GM19239 (cell line): ENCODE measurements at places on chromosomes 3 and 15.

- DNase-seq = no peak
Measured at GRCh38 chr3:161043336-161044035, 61.7 kb downstream of the B3GALNT1 start.

- no peak for DNase-seq
Measured at GRCh38 chr15:80709542-80709941, 14.4 kb downstream of the ABHD17C start.

DNA sequence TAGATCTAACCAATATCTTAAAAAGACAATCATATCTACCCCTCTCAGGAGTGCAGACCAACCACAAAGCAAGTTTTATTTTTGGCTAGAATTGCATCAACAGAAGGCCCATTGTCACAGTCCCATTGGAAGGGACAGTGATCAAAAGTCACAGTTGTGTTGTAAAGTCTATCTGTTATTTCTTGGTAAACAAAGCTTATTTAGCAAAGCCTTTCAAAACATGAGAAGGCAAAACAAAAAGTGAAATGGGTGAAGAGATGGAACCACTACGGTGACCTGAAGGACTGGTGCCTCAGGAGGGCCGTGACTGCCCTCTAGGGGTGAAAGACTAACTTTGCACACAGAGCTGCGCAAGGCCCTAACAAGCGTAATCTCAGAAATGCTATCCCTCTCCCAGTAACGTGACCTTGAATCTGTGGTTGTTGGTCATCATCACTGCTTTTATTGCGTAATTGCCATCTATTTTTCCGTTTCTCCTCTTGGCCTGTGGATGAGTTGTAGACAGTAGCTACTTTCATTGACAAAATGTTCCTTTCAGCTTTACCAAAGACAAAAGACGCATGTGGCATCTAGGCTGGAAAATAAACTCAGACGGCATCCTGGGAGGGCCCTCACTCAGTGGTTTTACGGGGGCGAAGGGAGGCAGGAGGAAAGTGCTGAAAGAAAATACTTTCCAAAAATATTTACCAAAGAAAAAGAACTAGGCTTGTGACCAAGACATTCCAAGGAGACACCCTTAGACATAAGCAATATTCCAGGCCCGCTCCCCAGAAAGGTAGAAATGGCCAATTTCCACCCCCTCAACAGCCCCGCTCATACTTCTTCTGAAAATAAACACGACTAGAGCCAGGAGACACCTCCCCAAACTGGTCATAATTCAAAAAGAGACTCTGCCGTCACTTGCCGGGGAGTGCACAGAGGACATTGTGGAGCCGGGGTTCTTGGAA lies 79.4 kb downstream of the FRMD4B start:
- DNase-seq = peak; percentile 43

DNA sequence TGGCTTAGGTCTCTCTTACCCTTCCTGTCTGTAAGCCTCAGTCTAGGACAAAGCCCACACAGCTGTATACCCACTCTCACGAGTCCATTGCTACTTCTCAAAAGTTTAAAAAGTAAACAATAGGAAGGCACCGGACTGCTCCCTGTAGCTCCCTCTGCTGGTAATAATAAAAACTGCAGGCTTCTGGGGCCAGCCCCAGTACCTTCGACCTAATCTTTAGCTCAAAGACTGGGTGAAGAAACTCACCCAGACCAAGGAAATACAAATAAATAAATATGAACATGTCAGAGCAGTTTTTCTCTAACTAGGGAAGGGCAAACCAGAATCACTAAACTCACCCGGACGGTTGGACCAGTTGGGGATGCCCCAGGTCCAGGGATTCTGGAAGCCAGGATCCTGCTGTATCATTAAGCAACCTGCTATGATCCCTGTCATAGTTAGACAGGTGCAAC lies 5.0 kb downstream of the FAM219B start:
- peak; percentile 66 for DNase-seq

DNA sequence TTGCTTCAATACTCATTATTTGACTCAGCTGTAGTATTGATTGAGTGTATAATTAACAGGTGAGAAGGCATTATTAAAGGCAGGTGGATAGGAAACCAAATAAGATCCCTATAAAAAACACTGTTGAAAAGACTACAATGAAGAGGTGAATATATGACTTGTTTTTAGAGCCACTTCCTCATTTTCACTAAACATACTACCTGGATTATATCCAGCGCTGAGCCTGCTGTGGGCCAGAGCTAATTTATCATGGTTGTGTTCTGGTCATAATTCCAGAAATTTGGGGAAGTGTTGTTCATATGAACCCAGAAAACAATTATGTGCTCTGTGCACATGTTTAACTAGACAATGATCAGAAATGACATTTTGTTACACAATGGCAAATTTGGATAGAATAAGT lies 235.3 kb upstream of the MME start:
- no peak for DNase-seq

DNA sequence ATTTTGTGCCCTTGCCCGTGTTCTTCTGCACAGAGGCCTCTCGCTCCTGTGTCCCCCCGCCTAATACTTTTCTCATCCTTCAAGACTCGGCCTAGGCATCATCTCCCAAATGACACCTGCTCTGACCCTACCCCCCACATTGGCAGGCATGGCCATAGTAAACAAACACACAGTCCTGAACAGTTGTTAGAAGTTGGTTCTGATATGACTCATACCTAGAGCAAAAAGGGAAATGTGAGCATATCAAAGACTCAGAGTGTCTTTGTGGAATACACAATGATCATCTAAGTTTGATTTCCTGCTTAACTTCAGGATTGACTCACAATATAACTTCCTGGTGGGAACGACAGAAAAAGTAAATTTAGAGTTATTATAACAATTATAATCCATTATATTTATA lies 120.5 kb downstream of the POLR2M start:
- no peak for DNase-seq

- DNase-seq = no peak
Measured at GRCh38 chr3:8518138-8518537, 16.5 kb downstream of the LMCD1 start.

DNA sequence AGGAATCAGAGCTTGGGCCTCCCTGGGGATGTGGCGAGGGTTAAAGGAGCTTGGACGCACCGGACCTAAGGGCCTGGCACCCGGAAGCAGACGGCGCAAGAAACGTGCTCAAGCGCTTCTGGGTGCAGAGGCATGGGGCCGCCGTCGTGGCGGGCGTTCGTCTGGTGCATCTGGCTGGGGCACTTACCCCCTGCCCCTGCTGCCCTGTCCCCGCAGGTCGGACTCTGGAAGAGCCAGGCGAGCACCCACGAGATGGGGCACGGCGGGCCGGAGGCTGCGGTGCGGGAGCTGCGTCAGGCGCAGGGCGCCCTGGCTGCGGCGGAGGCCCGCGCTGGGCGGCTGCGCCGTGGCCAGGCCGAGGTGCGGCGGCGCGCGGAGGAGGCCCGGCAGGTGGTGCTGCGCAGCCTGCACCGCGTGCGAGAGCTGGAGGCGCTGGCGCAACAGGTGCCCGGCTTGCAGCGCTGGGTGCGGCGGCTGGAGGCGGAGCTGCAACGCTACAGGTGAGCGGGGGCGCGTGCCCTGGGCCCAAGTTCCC lies 2.5 kb downstream of the EFCC1 start:
- DNase-seq = no peak

DNA sequence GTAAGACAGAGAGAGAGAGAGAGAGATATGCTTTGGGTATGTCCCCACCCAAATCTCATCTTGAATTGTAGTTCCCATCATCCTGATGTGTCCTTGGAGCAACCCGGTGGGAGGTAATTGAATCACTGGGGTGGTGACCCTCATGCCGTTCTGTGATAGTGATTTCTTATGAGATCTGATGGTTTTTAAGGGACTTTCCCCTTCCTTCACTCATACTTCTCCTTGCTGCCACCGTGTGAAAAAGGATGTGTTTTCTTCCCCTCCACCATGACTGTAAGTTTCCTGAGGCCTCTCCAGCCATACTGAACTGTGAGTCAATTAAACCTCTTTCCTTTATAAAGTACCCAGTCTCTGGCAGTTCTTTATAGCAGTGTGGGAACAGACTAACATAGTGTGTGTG lies 60.3 kb downstream of the EOMES start:
- no peak for DNase-seq

DNA sequence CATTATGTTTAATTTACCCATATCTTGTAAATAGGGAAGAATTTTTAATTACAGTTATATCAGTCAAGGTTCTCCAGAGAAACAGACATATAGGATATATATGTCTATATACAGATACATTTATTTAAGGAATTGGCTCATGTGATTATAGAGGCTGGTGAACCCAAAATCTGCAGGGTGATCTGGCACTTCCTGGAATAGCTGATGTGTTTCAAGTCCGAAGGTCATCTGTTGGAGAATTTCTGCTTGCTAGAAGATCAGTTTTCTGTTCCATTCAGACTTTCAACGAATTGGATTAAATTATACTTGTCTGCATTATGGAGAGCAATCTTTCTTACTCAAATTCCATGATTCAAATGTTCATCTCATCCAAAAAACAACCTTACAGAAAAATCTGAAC lies 694.6 kb upstream of the DPPA4 start:
- DNase-seq = no peak

GRCh38 chr3:14477311-14477935 lies 62.7 kb downstream of the GRIP2 start:
- DNase-seq = no peak

- peak; percentile 87 for DNase-seq
Measured at GRCh38 chr3:138915503-138916498, 31.1 kb downstream of the FOXL2 start.

GRCh38 chr3:150495149-150495548 lies 51.1 kb downstream of the SERP1 start:
- no peak for DNase-seq

DNA sequence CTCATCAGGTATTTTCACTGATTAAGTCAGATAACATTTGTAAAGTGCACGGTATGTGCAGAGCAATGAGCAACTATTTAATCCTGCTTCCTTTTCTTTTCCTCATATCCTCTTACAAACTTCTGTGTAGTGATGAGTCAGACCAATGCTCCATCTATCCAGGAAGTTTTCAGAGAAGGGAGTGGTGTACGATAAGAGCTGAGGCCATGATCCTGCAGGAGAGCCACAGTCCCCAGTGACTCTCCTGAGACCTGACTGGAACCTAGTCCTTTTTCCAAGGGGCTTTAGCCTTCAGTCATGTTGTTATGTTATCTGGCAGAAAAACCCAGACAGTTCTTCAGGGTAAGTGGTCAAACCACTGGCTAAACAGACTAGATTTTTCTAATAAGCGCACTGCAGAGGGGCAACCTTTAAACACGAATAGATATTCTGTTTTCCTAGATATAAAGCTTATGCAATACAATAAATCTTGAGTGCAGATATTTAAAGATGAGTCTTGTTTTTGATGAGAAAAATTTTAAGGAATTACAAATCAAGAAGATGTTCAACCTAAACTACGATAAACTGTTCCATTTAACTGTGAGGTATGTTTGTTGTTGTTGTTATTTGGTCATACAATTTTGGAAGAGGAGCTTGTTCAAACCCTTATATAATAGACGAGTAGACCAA lies 110.5 kb upstream of the RAP2B start:
- no peak for DNase-seq

DNA sequence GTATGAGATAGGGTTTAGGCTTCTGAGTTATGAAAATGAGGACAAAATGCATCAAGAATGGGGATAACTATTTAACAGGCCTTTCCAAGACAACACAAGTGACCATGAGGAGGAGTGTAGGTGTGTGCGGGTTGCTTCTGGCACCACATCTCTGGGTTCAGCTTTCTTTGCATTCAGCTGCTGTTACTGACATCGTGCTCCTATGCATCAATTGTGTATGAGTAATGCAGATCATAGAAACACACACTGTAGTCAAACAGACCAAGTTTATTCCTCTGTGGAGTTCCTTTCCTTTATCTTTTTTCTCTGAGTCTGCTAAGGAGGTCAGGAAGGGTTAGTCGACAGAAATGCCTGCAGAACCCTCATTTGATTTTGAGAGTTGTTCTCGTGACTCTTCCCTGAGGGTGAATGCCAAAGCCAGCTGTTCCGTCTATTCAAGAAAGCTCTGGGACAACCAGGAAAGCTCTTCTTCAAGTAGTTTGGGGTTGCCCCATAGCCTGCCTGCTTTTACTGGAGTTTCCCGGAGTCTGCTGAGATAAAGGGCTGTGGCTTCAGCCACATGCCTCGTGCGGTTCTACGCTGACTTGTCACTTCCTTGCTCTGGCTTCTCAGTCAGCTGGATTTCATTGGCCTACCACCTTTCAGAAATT lies 136.7 kb upstream of the TLE3 start:
- DNase-seq = no peak

GRCh38 chr15:73683777-73684580 lies at the start of gene CD276:
Gene CD276 (plus strand): TSS chr15:73684383. CDS start chr15:73699640, 15,257 bp downstream.
- peak; percentile 53 for DNase-seq

DNA sequence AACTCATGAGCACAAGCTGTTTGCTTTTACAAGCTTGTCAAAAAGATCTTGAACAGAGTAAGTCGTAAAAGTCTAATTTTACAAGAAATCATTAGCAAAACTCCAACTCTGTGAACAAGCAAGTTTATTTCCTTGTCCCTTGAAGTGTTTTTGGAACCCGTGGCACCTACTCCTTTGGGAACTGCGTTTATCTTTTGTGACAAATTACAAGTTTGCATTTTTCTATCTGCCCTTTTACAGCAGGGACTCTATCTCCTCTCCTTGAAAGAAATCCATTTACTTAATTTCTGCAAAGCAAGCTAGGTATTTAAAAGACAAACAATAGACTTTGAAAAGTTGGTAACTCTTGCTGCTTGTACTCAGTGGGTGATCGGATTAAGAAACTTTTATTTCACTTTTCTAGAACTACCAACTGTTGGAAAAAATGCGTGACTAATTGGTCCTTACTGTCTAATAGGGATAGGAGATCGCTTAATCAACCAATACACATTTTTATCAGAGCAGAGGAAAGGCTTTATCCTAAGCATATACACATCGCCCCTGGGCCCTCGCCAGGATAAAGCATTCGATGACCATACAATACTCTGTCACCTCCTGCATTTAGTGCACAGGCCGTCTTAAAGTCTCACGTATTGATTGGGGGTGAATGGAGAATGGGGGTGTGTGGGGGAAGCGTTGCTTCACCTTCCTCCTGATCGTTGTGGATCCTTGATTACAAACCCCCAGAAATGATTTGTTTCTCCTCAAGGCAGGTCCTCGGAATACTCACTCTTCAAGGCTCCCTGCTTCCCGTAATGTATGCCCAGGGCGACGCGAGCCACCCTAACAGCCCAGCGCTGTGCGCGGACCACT lies 1.7 kb downstream of the PRTG start:
- DNase-seq = no peak

- no peak for DNase-seq
Measured at GRCh38 chr3:108177536-108177935, 44.7 kb downstream of the IFT57 start.

- DNase-seq = no peak
Measured at GRCh38 chr3:169148448-169149348, 514.8 kb downstream of the MECOM start.
